Activated CD4-positive, CD25-positive, alpha-beta regulatory T cell (primary cell): ENCODE measurements at places on chromosomes 2 and 18.

DNA sequence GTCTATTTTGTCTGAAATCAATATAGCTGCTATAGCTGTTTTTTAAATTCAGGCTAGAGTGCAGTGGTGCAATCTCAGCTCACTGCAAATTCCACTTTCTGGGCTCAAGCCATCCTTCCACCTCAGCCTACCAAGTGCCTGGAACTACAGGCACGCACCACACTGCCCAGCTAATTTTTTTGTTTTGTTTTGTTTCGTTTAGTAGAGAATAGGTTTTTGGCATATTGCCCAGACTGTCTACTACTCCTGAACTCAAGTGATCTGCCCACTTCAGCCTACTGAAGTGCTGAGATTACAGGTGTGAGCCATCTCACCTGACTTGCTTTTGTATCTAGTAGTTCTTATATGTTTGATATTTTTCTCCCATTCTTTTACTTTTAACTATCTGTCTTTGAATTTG, 259.7 kb downstream of the CDH19 start:
- DNase-seq: no peak

DNA sequence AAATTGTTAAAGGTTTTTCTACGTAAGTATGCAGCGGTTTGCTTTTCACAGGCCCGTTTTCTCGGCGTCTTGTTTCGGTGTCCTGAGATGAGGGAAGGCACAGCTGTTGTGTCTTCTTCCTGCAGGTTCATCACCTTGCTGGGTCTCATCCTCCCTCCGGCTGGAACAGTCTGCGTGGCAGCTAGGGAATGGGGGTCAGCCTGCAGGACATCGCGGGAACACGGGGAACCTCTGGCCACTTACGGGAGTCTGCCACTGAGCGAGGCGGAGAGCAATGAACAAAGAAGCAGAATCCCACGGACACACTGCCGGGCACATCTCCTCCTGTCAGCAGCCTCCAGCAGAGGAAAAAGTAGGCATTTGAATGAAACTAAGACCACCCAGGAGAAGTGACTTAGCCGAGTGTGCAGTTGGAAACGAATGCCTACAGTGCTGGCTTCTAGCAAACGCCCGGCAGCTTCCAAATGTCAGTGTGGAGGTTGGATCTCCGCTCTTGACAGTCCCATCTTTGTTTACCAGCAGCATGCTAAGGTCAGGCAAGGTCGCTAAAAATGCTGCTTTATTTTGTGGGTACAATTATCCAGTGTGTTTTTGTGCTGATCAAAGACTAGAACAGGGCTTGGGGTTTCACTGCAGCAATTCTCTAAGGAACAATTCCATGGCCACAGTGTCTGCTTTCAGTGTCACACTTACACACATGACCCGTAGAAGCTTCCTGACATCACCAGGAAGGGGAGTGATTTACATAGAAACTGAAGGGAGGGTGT, 109.8 kb upstream of the SEC11C start:
- DNase-seq: no peak

- DNase-seq: no peak
These were observed 880.4 kb downstream of the TRIB2 start for GRCh38 chr2:13597176-13597575.

DNA sequence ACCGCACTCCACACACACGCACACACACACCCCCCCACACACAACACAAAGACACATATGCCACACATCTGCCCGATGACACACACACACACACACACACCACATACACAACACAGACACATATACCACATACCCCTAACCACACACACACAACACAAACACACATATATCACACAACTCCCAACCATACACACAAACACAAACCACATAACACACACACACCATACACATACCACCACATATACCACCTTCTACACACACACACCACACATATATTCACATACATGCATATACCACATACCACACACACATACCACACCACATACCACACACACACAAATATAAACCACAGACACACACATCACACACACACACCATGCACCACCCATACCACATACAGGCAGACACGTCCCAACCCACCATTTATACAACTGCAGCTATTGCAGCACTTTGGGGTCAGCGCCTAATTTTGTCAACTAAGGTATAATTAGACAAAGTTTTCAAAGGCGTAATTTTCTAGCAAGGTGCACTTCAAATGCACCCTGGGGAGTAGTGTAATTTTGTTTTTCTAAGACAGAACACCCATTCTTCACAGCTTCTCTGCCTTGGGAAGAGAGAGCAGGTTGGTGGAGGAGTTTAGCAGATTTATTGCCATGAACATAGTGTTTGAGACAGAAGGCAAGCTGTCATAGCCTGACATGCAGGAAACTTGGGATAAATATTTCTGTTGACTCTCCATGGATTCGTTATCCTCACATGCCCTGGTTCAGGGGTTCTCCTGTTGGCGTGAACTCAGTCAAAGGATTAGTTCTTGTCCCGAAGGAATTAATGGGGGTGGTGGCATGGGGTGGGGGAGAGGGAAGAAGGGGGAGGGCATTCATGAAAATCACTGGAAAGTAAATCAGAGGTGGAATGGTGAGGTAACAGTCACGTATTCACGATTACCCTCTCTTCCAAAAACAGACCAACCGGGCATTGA, 416.1 kb downstream of the LPIN1 start:
- no peak for DNase-seq

- DNase-seq: no peak
These were observed 90.8 kb downstream of the RHOB start for GRCh38 chr2:20537423-20538307.

DNA sequence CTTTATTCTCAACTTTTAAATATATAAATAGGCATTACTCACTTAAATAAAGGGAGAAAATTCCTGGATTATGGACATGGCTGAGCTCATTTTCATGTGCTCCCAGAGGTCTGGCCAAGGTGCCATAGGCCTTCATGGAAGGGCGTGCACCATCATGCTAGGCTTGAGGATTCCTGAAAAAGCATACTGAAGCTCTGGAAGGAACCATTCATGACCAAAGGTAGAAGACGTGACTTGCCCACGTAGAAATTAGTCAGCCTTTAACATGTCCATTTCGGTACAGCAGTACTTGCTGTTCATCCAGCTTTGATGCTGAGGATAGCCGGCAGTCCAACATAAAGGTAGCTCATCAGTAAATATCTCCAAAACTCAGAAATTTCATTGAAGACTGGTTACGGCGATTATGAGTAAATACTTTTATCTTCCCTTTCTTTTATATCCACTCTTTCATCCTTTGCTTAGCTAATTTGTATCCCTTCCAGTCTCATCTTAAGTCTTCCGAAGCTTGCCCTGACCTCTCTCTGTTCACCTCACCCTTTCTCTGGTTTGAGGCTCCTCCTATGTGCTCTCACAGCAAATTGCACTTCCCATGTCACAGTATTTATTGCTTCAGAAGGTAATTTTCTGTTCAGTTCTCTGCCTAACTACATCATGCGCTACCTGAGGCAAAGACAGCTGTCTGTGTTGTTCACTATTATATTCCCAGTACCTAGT, 32.3 kb upstream of the ASNSD1 start:
- DNase-seq: no peak

GRCh38 chr18:69755041-69755440, 192.6 kb downstream of the CD226 start:
- no peak for DNase-seq

DNA sequence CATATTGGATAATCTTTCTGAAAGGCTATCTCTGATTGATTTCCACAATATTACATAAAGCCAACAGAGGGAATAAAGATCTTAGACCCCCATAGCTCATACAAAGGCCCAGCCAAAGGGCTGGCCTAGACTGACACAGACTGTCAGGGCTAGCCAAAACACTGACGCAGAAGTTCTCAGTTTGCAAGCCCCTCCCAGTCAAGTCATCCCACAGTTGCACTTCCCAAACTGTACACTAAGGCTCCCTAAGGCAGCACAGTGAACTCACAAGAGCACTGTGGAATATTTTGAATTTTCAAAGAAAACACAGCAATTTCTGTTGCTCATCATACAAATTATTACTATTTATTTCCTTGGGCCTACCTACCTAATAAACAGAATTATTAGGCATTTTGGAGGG, 244.9 kb downstream of the SP3 start:
- no peak for DNase-seq

- no peak for DNase-seq
These were observed 184.5 kb downstream of the TCF4 start for GRCh38 chr18:55403421-55403949.

GRCh38 chr2:151720521-151720920, 13.8 kb downstream of the NEB start:
- DNase-seq: no peak

- DNase-seq: no peak
These were observed 120.1 kb downstream of the ANTXR1 start for GRCh38 chr2:69132960-69133590.

GRCh38 chr18:49494660-49495059, 7.6 kb upstream of the C18orf32 start:
- DNase-seq: no peak

DNA sequence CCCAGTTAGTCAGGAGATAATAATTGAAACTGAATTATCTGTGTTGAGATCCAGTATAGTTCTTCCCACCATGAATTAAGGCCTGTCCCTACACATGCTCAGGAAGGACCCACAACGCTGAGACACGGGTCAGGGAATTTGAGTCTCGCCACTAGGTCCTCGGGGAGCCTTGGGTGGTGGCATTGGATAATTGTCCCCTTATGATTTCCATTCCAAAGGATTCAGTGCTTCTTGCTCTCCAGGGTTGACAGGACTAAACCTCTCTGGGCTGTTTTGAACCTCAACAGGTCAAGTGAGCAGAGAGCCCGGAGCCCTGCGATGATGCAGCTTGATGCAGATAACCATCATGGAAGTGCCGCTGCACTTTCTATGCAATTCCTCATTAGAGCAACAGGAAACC, 253.7 kb upstream of the PXDN start:
- no peak for DNase-seq

DNA sequence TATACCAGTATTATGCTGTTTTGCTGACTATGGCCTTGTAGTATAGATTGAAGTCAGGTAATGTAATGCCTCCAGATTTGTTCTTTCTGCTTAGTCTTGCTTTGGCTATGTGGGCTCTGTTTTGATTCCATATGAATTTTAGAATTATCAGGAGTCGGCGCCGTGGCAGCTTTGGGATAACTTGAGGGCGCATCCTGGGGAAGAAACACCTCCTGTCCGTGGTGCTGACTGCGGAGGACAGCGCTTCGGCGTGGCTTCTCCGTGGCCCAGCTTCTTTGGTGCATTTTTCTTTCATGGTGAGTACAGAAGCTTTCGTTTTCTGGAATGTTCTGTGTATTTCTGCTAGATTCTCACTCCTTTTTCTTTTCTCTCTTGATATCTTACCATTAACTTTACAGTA, 25.2 kb downstream of the CCDC74A start:
- DNase-seq: no peak

DNA sequence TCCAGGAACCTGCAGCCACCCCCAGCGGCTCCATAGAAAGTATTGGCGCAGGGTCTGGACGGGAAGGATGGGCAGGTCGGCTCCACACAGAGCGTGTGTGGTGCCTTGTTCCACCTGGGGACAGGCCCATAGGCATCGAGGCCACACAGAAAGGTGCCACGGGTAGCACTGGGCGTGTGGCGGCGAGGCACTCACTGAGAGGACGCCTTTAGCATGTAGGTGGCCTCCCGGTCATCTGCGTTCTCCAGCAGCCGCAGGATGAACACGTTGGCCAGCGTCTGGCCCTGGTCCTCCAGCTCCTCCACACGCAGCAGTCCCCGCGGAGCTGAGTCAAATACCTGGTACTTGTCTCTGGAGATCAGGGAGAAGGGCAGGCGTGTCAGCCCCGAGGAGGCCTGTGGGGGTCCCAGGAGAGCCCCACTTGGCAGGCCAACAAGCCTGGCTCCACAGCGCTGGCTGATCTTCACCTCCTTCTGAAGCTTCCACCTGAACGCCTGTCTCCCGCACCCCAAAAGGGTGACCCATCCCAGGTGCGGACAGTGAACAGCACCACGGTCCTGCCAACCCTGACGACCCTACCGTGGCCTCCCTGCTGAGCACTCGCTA, 13.2 kb downstream of the SNORC start:
- DNase-seq: no peak

DNA sequence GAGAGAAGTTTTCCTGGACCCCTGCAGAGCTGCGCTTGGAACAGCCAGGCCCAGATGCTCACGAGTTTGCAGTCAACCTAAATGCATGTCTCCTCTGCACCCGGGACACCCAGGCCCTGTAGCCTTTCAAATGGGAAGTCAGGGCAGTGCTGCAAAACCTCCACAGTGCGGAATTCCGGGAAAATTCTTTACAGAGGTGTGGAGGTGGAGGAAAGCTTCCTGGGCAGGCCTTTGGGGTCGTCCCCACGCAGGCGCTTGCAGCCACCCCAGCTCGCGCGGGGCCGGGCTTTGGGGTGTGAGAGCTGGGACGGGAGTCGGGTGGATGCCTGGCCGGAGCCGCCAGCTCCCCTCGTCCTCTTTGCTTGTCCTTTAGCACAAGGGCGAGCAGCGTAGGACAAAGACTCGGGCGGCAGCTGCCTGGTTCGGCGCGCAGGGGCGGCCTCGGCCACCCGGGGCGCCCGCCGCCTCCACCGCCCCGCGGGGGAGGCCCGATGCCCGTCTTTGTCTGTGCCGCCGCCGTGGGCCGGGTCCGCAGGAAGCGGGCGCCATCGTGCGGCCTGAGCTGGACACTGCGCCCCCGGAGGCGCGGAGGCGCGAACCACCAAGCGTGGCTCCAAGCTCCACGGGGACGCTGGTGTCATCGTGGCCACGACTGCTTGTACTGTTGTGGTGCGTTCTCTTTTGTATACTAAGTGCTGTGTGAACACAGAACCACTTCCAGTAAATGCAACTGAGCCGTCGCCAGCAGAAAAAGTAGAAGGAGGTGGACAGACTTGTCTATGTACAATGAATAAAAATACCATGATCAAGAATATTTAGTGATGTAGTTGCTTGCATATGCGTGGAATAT, 28.2 kb upstream of the BCL11A start:
- peak; percentile 12 for DNase-seq

DNA sequence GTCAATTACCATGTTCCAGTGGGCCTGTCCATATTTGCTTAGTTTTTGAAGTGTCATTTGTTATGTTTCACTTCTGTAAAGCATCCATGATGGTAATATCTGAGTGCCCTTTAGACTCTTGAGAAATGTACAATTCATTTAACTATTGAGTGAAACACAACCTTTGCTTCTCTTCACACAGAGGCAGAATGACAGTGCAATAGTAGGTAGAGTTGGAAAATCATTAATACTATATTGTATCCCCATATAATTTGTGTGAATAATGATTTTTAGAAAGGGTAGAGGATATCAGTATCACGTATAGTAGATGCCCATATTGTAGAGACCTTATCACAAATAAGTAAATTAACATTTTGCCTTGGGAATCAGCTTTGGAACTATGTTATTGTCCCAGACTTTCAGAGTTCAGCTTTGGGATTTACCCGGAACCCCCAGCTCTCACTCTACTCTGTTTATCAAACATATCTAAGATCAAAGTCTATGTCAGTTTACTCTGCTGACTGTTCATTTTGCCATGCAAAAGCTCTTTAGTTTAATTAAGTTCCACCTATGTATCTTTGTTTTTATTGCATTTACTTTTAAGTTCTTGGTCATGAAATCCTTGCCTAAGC, 172.7 kb upstream of the NOL4 start:
- no peak for DNase-seq
